ENCODE measurements at places on chromosomes 6 and 20.

DNA sequence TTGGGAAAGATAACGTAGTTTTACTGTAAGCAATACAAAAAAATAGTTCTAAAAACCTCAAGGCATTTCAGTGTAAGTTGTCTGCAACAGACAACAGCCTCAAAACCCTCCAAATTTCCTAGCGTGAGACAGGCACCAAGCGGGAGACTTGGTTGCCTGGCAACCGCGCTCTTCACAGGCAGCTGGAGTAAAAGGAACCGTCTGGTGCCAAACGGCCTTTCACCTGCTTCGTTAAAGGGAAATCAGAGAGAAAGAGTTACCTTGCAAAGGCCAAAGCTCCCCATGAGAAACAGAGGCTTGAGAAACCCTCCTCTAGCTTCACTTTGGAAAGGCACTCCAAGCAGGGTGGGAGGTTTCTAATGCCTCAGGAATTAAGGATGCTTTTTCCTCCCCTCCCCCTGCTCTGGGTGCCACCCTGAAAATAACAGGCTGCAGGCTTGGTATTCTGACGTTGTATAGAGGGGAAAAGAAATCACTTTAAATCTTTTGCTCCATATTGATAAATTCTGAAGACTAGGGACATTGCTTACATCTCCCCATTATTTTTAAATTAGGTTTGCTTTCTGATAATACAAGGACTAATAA, 129.7 kb upstream of the UFL1 start:
- DNase-seq, result no peak

GRCh38 chr6:28789553-28790083, 134.2 kb downstream of the TRIM27 start:
- no peak for DNase-seq

DNA sequence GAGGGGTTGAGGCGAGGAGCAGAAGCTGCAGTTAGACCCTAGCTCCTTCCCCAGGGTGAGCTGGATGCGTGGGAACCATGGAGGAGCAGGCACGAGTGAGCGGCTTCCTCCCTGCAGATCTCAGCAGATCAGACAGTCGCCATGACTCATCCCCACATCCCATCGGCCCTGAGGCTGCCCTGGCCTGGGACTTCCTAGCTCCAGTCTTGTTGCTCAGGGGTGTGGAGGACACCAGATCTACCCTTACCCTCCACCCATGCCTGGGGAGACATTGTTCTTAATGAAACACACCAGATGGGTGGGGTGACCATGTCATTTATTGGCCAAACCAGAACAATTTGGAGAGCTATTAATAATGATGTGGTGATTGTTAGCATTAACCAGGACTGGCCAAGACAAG, 36.3 kb upstream of the TGM2 start:
- DNase-seq, result no peak

GRCh38 chr6:38676236-38676973, 26.5 kb downstream of the GLO1 start:
- no peak for DNase-seq

DNA sequence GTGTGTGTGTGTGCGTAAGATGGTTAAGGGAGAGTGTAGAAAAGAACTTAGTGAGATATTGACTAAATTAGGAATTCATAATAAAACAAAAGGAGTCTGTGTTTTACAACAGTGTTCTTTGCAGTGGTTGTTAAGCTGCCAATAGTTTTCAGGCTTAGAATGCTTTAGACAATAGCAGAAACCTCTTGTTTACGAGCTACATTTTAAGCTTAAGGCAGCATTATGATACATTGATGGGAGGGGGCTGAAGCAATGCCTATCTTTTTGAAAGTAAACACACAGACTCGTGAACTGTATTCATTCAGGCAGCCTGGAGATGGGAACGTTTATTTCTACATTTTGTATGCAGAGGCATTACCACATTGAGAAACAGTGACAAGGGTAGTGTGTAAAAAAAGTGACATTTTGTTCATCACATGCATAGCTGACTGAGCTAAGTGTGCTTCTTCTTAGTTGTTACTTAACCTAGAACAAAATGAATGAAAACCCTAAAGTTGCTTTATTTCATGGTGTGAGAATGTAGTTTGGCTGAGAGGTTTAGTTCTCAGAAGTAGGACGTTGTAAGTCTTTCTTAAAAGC, 21.2 kb downstream of the CLVS2 start:
- no peak for DNase-seq

GRCh38 chr20:2697768-2698167, 5.2 kb downstream of the EBF4 start:
- no peak for DNase-seq

DNA sequence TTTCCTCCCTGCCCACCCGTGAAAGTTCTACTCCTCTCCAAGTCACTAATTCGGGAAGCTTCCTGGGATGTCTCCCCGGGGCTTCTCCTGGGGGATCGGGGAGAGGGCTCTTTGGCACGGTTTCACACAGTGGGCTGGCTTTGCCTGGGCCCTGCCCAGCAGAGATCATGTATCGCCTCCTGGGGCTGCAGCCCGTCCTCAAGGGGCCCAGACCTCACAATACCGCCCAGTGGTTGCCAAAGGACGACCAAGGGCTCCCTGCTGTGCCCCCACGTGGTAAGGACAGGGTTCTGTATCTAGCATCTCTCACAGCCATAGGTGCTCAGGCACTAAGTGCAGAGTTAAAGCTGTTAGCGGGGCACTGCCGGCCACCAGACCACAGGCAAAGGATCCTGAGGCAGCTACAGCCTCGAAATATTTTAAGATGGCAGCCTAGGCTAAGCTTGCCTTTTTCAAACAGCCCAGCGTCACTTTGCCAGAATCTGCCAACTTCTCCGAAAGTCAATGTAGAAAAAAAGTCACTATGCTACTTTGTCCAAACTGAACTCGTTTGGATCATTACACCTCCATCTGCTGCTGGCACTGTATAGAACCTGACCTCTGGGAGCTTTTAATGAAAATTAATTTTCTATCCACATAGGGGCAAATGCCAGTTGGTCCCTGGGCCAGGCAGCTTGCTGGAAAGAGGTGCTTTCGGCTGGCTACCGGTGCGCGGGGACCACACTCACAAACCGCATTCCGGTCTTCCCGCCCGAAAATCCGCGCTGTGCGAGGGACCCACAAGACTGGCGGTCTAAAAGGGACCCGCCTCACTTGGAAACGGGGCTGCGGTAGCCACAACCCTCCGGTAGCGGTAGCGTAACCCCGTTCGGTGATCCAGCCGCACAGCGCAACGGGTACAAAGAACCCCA, 1.3 kb upstream of the NNAT start:
- DNase-seq, result no peak

- DNase-seq, result no peak
These were observed 10.7 kb downstream of the EZR start for GRCh38 chr6:158808442-158808833.

GRCh38 chr6:106370639-106371038, 10.1 kb downstream of the CRYBG1 start:
- DNase-seq, result no peak

- DNase-seq, result no peak
These were observed 275.1 kb downstream of the CDC5L start for GRCh38 chr6:44662461-44663121.

GRCh38 chr6:16909658-16910360, 148.5 kb upstream of the ATXN1 start:
- DNase-seq, result no peak

GRCh38 chr6:166573511-166574216, 12.8 kb downstream of the RAMACL start:
- DNase-seq, result no peak

- no peak for DNase-seq
These were observed 666.6 kb upstream of the CITED2 start for GRCh38 chr6:140041056-140041455.

DNA sequence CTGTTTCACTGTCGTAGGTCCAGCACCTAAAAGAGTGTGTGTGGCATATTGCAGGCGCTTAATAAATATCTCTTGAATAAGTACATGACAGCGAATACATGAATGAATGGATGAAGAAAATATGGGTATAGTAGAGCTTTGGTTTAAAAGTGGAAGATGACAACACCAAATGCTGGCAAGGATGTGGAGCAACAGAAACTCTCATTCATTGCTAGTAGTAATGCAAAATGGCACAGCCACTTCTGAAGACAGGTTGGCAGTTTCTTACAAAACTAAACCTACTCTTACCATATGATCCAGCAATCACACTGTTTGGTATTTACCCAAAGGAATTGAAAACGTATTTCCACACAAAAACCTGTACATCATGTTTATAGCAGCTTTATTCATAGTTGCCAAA, 36.3 kb upstream of the ARFGEF2 start:
- no peak for DNase-seq

DNA sequence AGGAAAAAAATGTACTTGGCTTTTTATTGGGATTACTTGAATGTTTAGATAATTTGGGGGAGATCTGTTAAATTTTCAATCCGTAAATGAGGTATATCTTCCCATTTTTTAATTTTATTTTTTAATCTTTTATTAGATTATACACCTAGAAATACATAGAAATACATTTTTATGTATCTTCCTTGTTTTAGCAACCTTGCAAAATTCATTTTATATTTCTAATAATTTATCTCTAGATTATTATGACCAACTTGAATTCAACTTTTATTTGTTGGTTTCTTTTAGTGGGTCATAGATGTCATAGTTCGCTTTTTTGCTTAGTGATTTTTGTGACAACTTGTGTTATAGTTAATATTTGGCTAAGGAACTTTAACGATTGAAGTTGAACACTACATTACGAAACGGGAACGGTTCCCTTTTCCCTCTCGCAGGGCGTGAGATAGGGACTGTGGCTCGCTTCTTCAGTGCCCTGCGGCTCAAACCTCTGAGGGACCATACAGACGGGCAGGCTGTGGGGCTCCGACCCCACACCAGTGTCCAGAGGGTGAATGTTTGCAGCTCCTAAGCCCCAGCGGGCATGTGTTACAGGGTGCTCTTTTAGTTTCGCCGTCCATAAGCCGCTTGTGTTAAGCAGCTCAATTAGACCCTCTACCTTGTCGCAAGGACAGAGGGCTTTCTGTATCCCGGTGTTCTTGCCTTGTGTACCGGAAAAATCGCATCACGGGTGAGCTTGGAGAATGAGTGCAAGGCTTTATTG, 53.8 kb downstream of the PRND start:
- no peak for DNase-seq

GRCh38 chr6:25038999-25039398, 103.2 kb upstream of the RIPOR2 start:
- no peak for DNase-seq

Data from stimulated activated CD8-positive, alpha-beta memory T cell treated with anti-CD3 and anti-CD28 coated beads, Interleukin-4, amount 100 ng/mL, for 1 hour (primary cell).